ENCODE measurements at places on chromosomes 2 and 18.
A peak's percentile ranks its signal among the peaks of the same experiment; 100 is the strongest.

DNA sequence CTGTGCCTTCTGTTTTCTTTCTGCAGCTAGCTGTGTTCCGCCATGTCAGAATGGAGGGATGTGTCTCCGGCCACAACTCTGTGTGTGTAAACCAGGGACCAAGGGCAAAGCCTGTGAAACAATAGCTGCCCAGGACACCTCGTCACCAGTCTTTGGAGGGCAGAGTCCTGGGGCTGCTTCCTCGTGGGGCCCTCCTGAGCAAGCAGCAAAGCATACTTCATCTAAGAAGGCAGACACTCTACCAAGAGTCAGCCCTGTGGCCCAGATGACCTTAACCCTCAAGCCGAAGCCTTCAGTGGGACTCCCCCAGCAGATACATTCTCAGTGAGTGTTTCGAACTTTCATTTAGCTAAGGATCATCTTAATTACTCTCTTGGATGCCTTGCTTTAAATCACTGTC is 74.1 kb downstream of the LTBP1 start:
- DNase-seq = no peak

GRCh38 chr18:50340078-50340477 is 34.8 kb upstream of the SKA1 start:
- no peak for DNase-seq

DNA sequence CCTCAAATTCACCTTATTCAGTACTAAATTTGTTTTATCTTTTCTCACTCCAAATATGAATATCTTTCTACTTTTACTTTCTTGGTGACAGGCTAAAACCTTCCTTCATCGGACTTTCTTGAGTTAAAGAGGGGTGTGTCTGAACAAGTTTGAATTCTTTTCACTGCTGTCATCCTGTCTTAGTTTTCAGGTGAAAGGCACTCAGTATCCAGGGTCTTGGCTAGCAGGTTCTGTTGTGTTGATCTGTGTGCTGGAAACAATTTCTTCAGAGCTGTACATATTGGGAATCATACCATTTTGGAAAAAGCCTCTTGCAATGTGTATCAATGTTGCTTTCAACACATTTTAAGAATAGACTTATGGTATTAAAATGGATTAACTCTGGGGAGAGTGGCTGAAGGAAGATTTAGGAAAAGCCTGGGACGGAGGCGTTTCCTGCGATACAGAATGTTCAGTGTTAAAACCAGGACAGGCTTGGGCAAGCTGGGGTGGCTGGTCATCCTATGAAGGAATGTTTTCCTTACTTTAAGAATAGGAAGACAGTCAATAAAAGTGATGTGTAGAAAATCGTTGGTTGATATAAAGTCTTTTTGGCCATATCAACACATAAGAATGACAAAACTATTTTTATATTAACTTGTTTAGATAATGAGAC is 350.7 kb upstream of the SPRED2 start:
- no peak for DNase-seq

DNA sequence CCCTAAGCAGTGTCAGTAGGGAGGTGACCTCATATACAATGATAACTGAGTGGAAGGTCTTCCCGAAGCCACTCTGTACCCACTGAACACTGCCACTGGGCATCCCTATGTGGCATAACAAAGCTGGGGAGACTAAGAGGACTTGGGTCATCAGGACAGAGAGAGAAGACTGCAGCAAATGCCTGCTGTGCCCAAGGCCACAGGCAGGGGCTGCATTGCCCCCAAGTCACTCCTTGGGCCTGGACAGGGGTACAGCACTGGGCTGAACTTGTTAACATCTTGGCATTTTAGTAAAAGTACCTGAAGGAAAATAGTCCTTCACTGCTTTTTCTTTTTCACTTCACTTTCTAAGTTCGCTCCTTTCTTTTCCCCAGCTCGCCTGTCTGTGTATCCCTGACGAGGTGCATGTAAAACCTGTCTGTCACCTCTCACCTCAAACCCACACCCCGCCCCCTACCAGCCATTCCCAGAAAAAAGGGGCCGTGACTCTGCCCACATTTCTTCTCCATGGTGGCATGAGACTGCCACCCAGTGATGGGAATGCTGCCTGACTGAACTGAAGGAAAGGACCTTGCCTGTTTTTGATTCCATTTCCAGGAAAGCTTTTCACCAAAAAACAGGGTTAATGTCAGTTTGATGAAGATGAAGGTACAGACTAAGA is 62.9 kb downstream of the MTHFD2 start:
- peak; percentile 1 for DNase-seq

DNA sequence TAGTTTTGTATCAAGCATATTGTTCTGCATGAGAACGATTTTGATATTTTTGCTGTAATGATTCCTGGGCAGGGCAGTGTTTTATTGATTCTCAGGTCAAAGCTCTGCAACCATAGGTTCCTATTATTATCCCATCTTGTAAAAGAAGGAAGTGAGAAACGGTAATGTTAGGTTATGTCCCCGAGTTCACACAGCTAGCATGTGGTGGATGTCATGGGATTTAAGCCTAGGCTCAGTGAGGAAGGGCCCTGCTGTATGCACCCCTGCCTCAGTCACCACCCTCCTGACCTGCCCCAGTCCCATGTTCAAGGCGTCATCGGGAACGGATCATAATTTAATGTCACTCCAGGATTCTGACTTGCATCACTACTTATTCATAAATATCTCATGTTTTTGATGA is 10.7 kb downstream of the ACP1 start:
- no peak for DNase-seq

GRCh38 chr2:228916416-228917090 is 354.5 kb downstream of the PID1 start:
- DNase-seq = no peak

- no peak for DNase-seq
These were observed 185.8 kb upstream of the ACVR2A start for GRCh38 chr2:147659051-147659450.

DNA sequence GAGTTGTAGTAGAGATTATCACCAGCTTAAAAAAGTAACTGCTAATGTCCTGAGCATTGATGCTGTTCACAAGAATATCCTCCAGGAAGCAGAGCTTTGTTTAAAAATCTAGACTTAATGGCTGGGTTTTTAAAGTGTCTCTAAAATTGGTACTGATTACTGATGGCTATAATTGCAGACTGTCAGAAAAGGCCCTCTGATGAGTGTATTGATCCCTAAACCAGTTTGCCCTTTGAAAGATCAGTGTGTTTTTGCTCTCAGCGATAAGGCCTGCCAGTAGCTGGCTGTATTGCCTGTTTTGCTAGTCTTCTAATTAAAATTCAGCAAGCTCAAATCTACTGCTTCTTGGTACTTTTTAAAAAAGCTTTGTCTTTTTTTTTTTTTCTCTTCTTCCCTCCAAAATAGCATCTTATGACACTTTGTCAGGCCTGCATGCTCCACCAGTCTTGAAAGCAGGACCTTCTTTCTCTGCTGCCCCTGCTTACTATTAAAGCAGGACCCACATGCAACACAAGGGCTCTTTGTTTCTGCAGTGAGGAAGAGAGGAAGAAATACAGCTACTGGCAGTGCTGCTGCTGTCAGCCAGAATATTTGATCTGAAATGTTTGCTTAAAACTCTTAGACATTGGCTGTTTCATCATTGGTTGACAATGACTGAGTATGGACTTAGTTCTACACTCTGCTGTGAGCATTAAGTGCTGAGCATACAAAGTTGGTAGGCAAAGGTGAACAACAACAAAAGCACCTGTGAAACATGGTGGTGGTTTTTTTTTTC is 1.8 kb downstream of the SEC11C start:
- DNase-seq = peak; percentile 90

DNA sequence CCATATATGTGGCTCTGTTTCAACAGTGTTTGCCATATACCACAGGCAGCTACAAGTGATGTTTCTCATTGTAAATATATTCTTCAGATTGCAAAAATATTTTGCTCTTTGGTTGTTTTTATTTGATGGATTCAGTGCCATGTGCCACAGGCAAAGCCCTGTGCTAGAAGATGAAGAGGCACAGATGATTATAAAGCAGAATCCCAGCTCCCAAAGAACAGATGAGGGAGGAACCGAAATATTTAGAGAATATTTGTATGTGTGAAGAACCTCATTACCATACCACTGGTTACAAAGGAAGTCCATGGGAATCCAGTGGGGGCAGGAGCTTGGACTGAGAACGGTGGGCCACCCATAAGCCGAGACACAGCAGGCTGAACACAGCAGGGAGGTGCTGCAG is 143.8 kb upstream of the NDUFV2 start:
- no peak for DNase-seq

DNA sequence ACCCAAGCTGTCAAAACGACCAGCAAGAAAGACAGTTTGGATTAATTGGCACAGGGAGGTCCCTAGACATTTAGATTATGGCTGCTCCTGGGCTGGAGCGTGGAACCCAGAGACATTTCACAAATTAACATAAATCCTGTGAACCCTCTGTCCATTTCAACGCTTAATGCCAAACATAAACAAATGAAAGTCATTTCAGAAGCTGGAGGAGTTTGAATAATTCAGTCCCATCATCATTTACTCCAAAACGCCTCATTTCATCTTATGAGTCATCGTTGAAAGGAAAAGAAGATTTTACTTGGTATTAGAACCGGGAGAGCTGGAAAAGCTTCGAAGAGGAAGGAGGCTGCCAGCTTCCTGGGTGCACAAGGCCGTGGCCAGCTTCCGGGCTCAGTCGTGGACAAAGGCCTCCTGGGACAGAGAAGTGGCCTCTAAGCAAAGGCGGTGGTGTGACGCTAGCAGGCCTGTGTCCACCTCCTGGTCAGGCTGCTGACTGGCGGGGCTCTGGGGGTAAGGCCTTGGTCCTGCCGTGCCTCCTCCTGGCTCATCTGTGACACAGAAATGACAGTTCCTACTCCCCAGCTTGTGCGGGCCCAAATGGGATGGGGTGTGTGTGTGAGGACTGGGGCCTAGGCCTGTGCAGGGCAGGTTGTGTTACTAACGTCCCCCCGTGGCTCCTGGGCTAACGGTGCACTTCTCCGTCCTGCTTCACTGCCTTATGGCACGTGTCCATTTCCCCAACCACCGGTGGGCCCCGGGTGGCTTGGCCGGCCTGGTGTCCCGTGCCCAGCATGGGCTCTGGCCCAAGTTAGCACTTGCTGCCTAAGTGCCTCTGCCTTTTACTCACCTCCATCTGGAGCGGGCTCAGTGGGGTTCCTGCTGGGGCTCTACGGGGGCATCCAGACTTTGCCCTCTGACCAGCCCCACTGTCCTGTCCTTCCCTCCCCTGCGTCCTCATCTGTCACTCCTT is 71.6 kb downstream of the RRM2 start:
- no peak for DNase-seq

DNA sequence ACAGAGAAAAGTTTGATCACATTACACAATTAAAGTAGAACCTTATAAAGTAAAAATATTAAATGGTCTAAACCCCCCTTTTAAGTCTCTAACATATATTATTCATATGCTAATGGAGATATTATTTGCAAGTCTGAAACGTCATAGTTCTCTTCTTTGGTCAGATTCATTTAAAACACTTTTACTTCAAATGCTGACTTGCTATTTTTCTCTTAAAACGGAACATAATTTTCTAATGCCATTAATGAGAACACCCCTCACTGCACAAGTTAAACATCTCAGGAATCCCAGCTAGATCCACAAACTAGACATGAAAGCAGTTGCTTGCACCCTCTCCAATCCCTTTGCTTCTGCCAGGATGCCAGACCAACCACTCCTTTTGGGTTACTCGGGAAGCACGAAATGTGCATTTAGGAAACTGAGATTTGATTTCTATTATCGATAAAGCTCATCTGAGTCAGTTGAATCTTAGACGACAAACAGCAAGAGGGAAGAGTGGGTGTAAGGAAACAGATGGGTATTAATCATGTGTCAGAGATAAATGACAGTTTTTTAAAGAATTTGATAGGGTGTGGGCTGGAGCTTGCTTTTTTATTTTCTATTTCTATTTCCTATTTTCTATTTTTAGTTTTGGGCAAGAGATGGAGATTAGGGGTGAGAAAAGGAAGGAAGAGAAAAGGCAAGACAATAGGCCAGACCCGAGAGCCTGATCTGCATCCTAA is 1.5 kb downstream of the ADD2 start:
- DNase-seq = no peak

- DNase-seq = no peak
These were observed 1.3 kb upstream of the ACKR3 start for GRCh38 chr2:236568068-236568921.

GRCh38 chr2:36965751-36966369 is 476 bp downstream of the STRN start:
- DNase-seq = peak; percentile 24

DNA sequence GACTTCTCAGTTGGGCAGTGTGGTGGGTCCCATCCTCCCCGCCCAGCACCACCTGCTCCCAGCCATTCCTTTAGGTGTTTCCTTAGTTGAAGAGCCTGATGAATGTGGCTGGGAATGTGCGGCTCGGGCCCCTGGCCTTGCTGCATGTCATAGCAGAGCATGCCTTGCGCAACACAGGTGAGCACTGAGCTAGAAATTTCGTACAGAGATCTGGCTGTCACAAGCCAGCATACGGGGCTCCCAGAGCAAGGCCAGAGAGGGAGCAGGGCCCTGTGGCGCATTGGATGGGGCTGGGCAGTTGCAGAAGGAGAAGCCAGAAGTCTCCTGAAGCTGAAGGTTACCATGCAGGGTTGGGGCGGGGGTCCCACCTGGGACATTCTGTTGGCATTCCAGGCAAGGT is 129.7 kb downstream of the WDSUB1 start:
- no peak for DNase-seq

DNA sequence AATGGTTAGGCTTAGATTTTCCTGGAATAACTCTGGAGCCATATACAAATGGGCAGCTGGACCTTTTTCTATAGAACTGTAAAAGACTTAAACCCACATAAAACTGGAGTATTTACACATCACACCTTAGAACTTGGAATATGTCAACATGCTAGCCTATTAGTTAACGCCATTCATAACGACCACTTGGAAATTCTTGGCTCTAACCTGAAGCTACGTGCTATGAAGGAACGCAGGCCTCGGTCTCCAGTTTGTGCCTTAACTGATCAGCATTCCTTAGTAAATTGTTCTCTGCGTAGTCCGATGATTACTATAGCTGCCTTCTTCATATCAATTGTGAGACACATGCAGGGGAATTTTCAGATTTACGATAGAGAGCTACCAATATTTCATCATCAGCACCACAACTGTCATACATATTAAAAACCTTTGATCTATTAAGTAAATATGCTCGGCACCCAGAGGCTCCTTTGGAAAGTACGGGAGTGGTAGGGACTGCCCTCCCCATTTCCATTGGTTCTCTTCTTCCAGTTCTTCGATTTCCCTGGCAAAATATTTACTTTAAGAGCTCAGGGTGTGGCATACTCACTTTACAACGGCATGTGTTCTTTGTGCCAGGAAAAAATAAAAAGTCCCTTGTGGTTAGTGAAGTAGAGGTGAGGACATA is 17.5 kb upstream of the CCL20 start:
- no peak for DNase-seq

DNA sequence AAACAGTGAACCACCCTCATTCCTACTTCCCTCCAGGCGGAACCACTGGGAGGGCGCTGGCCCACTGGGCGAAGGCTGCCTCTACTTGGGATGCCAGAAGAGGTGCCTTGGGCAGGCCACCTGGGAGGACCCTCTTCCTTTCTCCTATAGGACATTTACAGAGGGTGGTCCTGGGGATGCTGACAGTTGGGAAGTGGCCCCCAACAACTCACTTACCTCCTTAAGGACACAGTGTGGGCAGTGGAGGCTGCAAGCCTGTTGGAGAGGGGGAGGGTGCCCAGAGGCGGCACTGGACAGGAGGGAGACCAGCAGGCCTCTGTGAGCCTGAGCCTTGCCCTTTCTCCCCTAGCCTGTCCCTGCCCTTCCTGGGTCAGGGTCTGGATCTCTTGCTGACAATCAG is 346.4 kb upstream of the HS6ST1 start:
- no peak for DNase-seq

- no peak for DNase-seq
These were observed 5.4 kb downstream of the IL1R1 start for GRCh38 chr2:102147935-102148334.

GRCh38 chr18:39232490-39232889 is 1666.9 kb upstream of the CELF4 start:
- no peak for DNase-seq

GRCh38 chr2:230996661-230997060 is 740 bp downstream of the SPATA3 start:
- DNase-seq = no peak

All from NCI-H748 treated with DMSO at 0.1 percent for 48 hours (cell line).